KG1 (cell line): ENCODE measurements at places on chromosomes 2 and 18.

GRCh38 chr2:98524168-98524567, 79.5 kb downstream of the INPP4A start:
- no peak for DNase-seq

- no peak for DNase-seq
Observed at GRCh38 chr2:12400543-12400942, 316.2 kb upstream of the TRIB2 start.

- DNase-seq: no peak
Observed at GRCh38 chr2:30178618-30179434, 32.0 kb downstream of the YPEL5 start.

DNA sequence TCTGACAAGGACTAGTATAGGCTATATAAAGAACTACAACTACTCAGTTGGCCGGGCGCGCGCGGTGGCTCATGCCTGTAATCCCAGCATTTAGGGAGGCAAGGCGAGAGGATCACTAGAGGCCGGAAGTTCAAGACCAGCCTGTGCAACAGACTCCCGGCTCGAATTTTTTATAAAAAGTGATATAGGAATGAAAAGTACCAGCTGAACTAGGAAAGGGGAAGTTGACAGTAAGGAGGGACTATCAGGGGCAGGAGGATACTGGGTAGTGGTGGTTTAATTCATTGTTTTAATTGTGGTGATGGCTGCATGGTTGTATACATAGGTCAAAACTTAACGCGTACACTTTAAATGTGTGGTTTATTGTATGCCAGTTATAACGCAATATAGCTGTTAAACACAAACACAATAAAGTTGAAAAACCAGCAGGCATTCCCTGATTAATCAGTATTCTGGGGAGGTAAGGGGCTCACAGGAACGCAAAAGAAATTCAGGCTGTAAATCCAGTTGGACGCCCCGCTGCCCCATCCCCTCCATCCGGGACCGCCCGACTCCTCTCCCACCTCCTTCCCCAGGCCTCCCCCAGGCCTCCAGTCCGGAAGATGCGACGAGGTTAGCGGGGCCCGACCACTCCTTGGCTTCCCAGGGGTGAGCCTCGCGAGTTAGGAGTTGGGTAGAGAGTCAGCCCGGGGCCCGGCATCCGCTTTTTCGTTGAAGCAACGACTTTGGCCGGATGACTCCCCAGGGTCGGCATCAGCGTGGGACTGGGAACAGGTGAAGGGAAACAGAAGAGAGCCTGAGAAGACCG, 746 bp upstream of the POLR1B start:
- peak; percentile 70 for DNase-seq

GRCh38 chr2:237786936-237787335, 11.6 kb upstream of the RBM44 start:
- DNase-seq: no peak

- DNase-seq: no peak
Observed at GRCh38 chr2:61165946-61166345, 4.0 kb downstream of the C2orf74 start.

- DNase-seq: no peak
Observed at GRCh38 chr2:203720915-203721672, 14.7 kb downstream of the CD28 start.

- no peak for DNase-seq
Observed at GRCh38 chr2:157722580-157723234, 94.0 kb upstream of the ACVR1C start.

DNA sequence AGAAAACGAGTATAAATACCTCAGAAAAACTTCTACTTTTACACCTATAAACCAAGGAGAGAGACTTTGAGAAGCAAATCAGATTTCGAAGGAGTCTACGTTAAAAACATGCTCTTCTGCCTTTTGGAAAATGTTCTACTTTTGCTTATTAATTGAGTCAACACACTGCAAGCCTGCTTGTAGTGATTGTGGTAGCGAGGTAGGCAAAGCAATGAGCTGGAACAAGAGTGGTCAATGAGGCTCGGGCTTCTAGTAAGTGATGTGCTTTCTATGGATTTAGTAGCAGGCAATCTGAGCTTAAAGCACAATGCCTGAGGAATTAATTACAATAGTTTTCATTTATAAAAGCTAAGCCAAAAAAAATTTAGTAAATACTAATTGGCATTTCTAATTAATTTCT, 103.4 kb upstream of the TFCP2L1 start:
- no peak for DNase-seq

DNA sequence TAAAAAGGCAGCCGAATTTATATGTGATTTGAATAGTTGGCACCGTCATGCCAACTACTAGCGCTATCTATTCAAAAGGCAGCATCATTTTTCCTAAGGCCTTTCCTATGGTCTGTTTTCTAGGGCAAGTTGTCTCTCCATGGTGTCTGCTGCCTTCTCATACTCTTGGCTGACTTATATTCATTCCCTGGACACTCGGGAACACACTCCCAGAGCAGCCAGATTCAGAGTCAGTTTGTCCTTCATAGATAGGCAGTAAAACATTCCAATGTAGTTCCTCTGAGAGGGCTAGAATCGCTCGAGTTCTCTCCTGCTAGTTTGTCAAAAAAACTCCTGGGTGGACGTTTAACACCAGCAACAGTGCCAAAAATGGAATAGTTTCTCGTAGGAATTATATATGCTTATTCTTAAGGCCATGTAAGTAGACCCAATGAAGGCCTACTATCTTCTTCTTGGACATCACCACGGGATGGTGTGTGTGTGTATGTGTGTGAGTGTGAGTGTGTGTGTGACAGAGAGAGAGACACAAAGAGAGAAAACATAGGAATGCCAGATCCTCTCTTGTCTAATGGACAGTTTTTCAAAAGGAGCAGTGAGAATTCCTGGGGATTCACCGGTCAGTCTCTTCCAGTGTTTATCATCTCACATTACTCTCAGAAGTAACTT, 129.3 kb upstream of the CTAGE1 start:
- no peak for DNase-seq

- no peak for DNase-seq
Observed at GRCh38 chr18:64244571-64244970, 95.7 kb upstream of the LINC00305 start.

DNA sequence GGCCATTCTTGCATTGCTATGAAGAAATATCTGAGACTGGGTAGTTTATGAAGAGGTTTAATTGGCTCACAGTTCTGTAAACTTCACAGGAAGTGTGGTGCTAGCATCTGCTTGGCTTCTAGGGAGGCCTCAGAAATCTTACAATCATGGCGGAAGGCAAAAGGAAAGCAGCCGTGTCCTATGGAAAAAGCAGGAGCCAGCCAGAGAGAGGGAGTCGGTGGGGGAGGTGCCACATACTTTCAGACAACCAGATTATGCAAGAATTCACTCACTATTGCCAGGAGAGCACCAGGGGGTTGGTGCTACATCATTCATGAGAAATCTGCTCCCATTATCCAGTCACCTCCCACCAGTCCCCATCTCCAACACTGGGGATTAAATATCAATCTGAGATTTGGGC, 64.1 kb downstream of the CPS1 start:
- DNase-seq: no peak

- DNase-seq: no peak
Observed at GRCh38 chr2:151973013-151973900, 125.6 kb downstream of the CACNB4 start.

DNA sequence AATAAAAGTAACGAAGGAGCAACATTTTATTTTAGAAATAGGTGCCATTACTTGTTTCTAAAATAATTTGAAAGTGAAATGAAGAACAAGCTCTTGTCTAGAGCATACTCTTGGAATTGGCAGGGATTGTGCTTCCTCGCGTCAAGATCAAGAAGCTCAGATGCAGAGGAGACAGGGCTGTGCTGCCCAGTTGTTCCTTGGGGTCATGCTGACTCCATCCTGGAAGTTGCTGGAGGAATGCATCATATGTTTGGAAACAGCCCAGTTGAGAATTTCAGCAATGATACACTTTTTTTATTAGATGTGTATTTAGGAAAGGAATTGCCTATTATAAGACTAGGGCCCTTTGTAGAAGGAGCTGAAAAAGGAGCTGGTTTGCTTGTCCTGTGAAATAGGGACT, 17.2 kb downstream of the LTBP1 start:
- DNase-seq: no peak

DNA sequence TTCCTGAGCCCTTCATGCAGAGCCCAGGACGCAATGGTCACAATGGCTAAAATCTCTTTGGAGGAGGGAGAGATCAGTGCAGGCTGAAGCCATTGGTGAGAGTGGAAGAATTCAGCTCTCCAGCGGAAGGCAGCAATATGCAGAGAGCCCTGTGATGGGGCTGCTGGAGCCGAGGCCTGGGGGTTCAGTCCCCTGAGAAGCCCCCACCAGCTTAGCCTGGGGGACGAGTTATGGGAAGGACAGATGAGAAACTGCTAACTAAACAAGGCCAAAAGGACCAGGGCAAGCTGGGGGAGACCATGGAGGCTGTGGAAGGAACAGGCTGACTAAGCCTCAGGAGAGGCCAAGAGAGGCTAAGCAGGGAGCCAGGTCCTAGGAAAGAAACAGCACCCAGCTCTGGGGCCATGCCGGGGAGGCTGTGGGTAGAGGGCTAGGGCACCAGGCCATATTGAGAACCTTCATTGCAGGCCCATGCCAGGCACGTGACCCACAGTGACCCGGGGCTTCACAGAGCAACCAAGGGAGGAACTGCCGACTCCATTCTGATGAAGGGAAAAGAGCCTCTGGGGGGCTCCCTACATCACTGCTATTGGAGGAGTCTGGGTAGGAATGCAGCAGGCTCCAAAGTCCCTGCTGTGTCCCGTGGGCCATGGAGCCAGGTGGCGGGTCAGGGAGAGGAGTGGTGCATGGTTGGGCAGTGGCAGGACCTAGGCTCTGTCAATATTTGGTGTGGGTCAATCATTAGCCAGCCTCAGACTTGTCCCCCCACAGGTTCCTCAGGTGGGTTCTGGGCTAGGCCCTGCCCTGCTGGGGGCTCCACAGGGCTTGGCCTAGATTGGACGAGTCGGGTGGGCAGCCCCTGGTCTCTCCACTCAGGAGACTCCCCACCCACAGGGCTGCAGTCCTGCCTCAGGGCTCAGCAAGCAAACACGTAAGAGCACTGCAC, 19.8 kb downstream of the PROC start:
- no peak for DNase-seq

DNA sequence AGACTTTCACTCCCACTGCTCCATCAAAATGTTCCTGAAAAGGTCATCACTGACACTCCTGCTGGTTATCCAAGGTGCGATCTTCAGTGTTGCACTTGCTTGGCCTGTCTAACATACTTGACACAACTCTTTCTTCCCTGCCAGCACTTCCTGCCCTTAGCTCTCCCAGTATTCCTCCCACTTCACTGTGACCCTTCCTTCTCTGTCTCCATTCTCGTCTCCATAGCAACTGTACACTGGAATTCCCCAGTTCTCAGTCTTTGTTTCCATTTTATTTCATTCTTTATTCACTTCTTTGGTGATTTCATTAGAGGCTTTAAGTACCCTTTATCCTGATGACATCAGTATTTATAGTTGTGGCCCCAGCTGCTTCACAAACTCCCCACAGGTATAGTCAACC, 333.0 kb downstream of the IRS1 start:
- no peak for DNase-seq

GRCh38 chr2:31101701-31102100, 36.5 kb downstream of the GALNT14 start:
- DNase-seq: no peak

DNA sequence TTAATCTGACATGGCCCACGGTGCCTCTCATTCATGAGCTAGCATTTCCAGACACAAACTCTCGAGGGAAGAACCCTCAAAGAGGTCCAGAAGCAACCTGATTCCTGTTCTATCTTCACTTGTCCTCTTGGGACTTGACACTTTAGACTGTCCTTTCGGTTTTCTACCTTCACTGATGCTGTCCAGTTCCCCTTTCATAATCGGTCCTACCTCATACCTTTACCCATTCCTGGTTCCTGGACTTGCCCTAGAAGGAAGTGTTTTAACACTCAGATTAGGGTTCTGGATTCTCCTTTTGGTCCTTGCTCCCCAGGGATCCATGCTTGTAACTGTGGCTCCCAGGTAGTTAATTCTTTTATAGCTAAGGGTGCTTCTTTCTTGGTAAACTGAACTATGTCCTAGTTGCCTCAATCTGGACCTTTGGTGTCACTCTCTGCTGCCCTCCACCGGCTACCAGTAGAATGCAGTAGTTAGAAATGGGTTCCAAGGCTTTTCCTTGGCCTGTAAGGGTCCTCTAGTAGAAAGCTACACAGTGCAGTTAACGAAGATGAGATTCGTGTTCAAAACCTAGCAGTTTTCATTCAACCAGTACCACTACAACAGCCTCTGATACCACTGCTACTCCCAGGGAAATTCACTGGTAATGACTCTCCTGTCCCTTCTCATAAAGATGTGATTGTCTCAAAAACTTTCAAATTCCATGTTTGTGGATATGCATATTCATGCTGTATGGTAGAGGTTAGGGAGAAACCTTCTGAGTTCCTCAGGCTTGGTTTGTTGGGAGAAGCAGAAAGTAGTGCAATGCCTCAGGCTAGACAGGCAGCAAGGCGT, 178.1 kb upstream of the CYP26B1 start:
- no peak for DNase-seq

GRCh38 chr2:83874712-83875430, 584.2 kb downstream of the SUCLG1 start:
- DNase-seq: no peak

DNA sequence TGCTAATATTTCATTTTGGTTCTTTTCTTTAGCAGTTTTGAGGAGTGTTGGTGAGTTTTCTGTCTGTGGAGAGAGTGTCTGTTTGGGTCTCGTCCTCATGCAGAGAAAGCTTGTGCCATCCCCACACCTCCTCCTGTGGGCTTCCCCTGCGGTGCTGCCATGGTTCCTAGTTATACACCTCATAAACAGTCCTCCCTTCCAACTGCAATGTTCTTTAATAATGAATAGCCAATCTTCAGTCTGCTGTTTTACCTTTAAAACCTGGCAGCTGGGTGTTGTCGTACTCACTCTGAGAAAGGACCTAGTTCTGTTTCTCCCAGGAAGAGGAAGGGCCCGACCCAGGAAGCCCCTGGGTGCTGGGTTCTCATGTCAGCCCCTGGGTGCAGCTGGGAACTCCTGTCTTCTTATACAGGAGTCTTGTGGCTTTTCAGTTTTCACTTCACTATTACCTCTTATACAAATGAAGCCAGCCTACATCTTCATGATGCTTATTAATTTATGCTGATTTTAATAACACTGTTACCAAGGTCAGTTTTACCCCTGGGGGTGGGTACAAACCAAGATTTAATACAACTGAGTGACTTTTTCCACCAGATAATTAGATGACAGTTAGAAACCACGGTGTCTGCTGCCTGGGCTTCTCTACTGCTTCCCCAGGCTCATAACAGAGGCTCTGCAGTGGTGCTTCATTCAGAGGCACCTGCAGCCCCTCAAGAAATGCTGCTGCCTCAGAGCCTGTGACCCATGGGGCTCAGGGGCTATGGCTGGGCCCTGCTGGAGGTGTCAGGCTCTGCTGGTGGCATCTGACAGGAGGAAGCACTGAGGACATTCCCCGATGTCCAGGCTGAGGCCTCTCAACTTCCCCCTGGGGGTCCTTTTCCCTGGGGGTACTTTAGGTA, 59.1 kb downstream of the COA5 start:
- no peak for DNase-seq

GRCh38 chr2:53880756-53881155, 21.0 kb upstream of the GPR75 start:
- no peak for DNase-seq

GRCh38 chr2:168571061-168571460, 115.0 kb downstream of the CERS6 start:
- no peak for DNase-seq

- DNase-seq: no peak
Observed at GRCh38 chr2:241812730-241813643, 4.0 kb downstream of the NEU4 start.

- no peak for DNase-seq
Observed at GRCh38 chr2:241363426-241363825, 7.3 kb downstream of the FARP2 start.

- no peak for DNase-seq
Observed at GRCh38 chr18:75429975-75430374, 2.5 kb upstream of the SMIM21 start.

GRCh38 chr2:98730053-98730706, 752 bp downstream of the MGAT4A start:
- no peak for DNase-seq
